NCI-H2171 treated with DMSO at 0.1 percent for 48 hours (cell line): ENCODE measurements at places on chromosomes 4 and X.

GRCh38 chr4:528835-529234 lies 29.8 kb downstream of the PIGG start:
- peak; percentile 1 for DNase-seq

DNA sequence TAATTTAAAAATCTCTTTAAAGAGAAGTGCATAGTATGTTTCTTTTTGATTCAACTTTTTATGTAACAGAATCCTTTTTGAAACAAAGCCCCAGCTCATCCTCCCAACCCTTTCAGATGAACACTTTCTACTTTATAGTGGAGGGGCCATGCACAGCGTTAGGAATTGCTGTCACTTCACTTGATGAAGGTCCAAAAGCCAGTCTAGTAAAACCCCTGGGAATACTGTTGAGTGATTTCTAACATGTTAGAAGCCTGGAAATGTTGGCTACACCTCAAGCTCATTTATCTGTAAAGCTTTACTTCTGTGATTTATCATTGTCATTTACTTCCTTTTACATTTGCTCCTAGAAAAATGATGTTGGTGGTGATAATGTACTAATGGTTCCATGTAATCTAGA lies 1608.9 kb upstream of the TENM3 start:
- no peak for DNase-seq

- no peak for DNase-seq
These were observed 70.7 kb downstream of the TMEM47 start for GRCh38 chrX:34586346-34586911.

- DNase-seq = peak; percentile 75
These were observed 113.4 kb downstream of the BCOR start for GRCh38 chrX:39984191-39984956.

- no peak for DNase-seq
These were observed 7.5 kb upstream of the SLC39A8 start for GRCh38 chr4:102352781-102353180.

DNA sequence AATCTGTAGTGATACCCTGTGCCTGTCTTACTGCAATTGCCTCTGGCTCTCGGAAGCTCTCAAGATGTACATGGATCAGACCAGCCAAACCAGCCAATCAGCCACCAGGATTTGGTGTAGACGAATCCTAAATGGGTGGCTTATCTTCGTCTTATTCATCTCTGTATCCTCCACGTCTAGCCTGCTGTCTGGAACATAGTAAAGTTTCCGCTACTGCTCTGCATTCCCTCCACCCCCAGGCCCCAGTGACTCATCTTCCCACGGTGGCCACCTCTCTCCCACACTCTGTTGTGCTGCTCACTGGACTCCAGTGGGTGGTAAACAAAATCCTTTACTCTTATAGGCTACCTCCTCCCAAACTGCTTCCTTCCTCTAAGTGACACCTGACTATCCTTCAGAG lies 37.8 kb downstream of the SEPTIN6 start:
- no peak for DNase-seq

DNA sequence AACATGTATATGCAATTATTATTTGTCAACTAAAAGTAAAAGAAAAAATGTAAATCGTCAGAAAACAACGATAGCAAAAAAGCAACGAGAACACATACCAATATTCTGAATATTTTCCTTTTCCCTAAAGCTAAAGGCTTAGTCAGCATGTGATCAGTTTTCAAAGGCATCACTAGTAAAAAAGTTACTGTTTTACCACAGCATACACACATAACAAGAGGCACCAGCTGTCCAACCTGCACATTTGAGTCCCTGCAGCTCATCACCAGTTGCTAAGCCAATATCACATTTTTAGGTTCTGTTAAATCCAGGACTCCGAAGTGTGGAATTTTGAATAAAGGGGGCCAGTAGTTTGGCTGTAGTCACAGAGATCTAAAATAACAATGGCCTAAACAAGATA lies 203.8 kb downstream of the ADGRA3 start:
- DNase-seq = no peak

- peak; percentile 67 for DNase-seq
These were observed 168.4 kb downstream of the MAD2L1 start for GRCh38 chr4:119898211-119898610.

- peak; percentile 92 for DNase-seq
These were observed 82.5 kb downstream of the HPRT1 start for GRCh38 chrX:134542485-134542884.

GRCh38 chr4:52572936-52573485 lies 86.1 kb downstream of the USP46 start:
- DNase-seq = no peak

DNA sequence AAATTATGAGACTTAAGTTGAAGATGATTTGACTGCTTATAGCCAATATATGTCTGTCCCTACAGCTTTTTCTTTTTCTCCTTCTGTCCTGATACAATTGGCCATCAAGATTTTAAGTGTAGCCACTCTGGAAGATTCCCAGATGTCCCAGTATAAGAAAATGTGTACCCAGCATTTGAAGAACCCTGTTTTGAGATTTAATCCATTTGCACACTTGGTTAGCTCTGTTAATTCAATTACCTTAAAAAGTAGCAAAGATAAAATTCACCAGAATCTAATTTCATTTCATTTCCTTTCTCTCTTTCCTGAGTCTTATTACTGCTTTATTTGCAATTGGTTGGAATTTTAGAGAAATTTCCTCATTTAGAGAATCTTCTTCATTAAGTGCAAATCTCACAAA lies 81.4 kb downstream of the DDIT4L start:
- no peak for DNase-seq

DNA sequence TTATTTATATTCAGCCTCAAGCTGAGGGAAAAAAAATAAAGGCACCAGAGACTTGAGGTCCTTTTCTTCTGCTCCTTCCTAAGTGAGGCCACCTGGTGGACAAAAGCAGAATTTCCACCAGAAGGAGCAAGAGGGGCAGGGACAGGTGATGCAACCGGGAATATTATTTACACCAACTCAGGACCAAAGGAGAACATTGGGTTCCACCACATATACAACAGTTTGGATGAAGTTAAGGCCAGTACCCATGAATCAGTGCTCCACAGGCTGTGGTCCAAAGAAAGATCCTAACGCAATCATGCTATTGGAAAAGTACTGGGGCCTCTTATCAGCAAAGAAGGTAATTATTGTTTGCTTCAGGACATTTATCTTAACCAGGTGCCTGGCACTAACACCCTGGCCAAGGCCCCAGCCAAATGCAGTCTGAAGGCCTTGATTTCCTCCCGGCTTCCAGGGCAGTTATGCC lies 57.4 kb downstream of the TSC22D3 start:
- peak; percentile 60 for DNase-seq

- no peak for DNase-seq
These were observed 69.4 kb downstream of the NSG1 start for GRCh38 chr4:4456351-4456750.
